Articular chondrocyte of knee joint (primary cell): ENCODE measurements at places on chromosomes 3 and 15. TPM values are rescaled to one million over a fixed set of nuclear protein-coding genes. Genes with fewer than 3 reads are reported as not detected.

The PIGZ gene
- 5.2 and 5.6 TPM in 2 replicates for total RNA-seq

The C3orf22 gene
- not detected in 2 replicates for total RNA-seq

The INKA1 gene
- 2.5 and 2.8 TPM in 2 replicates for total RNA-seq

The CPN2 gene
- under 0.01 TPM in 1 of 2 replicates, not detected in the other for total RNA-seq

The C3orf49 gene
- total RNA-seq, result not detected in 2 replicates

The P2RY13 gene
- not detected in 2 replicates for total RNA-seq

The ITGA11 gene
- 249 and 306 TPM in 2 replicates for total RNA-seq

The BNC1 gene
- 6.1 and 7.0 TPM in 2 replicates for total RNA-seq

The CD200R1 gene
- 0.11 and 0.13 TPM in 2 replicates for total RNA-seq

The CCDC12 gene
- total RNA-seq, result 17.6 and 22.5 TPM in 2 replicates

The ACKR2 gene
- 0.13 and 0.32 TPM in 2 replicates for total RNA-seq

The FOXL2 gene
- 0.11 and 0.13 TPM in 2 replicates for total RNA-seq

The ALG1L2 gene
- total RNA-seq, result 0.91 TPM in 1 of 2 replicates, not detected in the other

The SCN11A gene
- total RNA-seq, result 0.11 and 0.13 TPM in 2 replicates

The ECE2 gene
- total RNA-seq, result not detected in 2 replicates

The MYNN gene
- 24.6 and 27.6 TPM in 2 replicates for total RNA-seq

The GXYLT2 gene
- total RNA-seq, result 49.0 and 51.0 TPM in 2 replicates

The MNS1 gene
- 2.4 and 2.7 TPM in 2 replicates for total RNA-seq

The DPPA2 gene
- not detected in 2 replicates for total RNA-seq

The TNIK gene
- 4.8 and 5.2 TPM in 2 replicates for total RNA-seq

The HMG20A gene
- 33.3 and 36.3 TPM in 2 replicates for total RNA-seq

The LMAN1L gene
- total RNA-seq, result 0.11 TPM in 1 of 2 replicates, not detected in the other

The ACY1 gene
- total RNA-seq, result 21.2 and 28.9 TPM in 2 replicates

The LDHAL6B gene
- not detected in 2 replicates for total RNA-seq
